ENCODE measurements at places on chromosomes 12 and 14.

- no peak for DNase-seq
These were observed 718 bp upstream of the TROAP start for GRCh38 chr12:49322367-49322707.

DNA sequence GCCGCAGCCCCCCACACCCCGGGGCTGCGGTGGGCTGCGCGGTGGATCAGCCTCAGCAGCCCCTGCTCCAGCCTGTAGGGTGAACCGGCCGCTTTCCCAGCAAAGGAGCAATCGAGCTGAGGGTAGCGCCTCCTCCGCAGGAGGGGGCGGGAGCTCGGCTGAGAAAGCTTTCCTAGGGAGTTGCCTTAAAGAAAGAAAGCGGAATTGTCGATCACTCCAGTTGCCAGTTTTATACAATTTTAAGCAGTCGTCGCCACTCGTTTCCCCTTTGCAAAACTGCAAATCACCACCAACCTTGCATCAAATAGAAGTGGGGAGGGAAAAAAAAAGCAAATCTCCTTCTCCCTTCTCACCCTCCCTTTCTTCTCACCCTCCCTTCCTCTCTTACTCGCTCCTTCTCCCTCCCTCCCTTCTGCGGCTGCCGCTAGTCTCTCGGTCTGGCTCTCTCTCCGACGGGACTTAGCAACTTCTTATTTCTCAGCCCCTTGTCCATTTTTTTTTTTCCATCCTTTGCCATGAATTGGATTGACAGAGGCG lies at the start of gene PDE3A:
TSS of gene PDE3A (plus strand) at position 424 of the 537 bp plus-strand sequence. CDS start 748 bp downstream, outside the sequence.
- peak; percentile 42 for DNase-seq

DNA sequence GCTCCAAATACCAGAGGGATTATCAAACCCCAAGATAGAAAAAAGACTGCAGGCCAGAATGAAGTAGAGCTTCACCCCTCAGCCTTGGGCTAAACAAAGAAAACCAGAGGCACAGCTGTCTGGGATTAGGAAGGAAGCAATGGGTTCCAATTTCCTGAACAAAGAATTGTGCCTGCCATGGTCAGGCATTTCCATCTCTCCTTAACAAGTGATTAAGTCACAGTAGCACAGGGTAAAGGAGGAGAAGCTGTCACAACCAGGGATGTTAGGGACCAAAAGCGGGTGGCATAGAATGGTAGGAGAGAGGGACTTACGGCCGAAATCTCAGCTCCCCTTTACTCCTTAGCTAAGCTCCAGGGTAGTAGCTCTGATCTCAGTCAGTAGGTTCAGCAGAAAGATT lies 33.9 kb downstream of the SPTLC2 start:
- DNase-seq, result no peak

GRCh38 chr14:70789361-70789760 lies 20.0 kb downstream of the MAP3K9 start:
- DNase-seq, result no peak

DNA sequence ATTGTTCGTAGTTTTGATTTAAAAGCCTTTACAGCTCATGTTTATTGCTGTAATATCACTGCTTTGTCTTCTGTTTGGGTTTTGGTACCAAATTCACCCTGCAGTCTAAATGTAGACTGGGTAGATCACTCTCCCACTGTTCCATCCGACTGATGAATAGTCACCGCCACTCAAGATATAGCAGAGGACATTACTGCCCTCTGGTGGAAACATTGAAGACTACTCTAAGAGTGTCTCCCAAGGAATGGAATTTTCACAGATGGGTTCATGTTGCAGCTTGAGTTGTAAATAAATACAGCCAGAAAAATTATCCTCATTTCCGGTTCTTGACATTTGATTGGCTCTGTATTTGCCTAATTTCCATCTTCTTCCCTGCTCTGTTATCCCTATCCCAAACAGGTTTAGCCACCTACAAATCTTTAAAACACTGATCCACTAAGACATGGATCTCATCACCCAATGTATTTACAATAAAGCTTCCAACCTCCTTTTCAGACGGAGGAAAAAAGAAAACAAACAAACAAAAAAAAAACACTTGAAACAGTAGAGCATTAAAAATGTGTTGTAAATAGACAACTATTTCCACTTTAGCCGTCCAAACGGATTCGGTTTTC lies 198.3 kb upstream of the CPNE8 start:
- DNase-seq, result peak; percentile 76
